ENCODE measurements at places on chromosomes 5 and 9.
A peak's percentile ranks its signal among the peaks of the same experiment; 100 is the strongest.

GRCh38 chr5:133367984-133368383 is 244.4 kb downstream of the FSTL4 start:
- DNase-seq: no peak

GRCh38 chr5:114319821-114320220 is 42.0 kb upstream of the KCNN2 start:
- no peak for DNase-seq

GRCh38 chr9:121912812-121913627 is 180.1 kb downstream of the TTLL11 start:
- DNase-seq: no peak

DNA sequence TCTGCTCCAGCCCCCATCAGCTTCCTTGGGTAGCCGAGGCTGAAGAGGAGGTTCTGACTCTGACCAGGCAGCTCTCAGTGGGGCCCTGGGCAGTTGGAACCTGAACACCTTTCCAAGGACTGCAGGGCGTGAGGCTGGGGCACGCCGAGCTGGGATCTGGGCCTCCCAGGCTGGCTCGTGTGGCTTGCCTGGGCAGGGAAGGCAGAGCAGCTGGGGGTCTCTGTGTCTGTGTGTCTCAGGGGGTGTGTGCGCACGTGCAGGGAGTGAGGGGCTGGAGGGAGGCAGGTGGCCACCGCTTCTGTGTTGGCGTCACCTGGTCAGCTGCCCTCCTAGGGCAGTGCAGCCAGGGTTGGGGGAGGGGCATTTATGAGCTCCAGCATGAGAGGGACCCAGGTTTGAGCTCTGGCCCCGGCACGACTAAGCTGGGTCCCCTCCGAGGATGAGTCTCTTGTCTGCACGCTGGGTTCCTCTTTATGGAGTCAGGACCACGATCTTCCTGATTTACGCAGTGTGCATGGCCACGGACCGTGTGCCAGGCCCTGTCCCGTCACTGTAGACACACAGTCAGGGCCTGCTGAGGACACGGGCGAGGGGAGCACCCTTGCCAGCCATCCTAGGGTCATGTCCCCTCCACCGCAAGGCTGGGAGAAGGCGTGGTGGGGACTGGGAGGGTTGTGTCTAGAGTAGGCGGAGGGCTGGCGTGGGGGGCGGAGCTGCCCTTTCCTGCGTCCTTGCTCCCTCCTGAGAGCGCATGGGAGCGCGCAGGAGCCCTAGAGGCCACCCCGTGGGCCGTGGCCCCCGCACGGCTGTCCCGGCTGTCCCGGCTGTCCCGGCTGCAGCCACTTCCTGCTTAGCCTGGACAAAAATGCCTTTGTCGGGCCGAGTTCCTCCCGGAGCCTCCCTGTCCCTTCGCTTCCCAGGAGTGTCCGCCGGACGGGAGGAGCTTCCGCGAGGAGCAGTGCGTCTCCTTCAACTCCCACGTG is 4.6 kb downstream of the ADAMTSL2 start:
- DNase-seq: no peak

- DNase-seq: no peak
Measured at GRCh38 chr5:176535664-176536131, 1.5 kb downstream of the RNF44 start.

- DNase-seq: no peak
Measured at GRCh38 chr9:96367943-96368342, 15.6 kb downstream of the SLC35D2 start.

GRCh38 chr9:135144581-135145170 is 57.2 kb downstream of the OLFM1 start:
- peak; percentile 9 for DNase-seq

DNA sequence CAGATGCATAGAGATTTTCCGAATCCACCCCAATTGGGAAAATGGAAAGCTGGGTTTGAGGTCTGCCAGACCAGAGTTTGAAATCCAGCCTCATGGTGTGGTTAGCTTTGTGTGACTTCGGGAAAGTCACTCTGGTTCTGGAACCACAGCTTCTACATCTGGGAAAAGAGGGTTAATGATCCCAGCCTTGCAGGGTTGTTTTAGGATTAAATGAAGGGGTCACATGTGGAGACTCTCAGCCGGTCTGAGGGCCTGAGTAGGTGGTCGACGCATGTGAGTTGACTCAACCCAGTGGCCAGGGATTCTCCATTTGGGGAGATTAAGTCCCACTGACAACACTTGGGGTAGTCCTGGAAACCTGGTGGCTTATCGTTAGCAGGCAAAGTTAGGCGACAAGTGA is 6.1 kb downstream of the ZNF618 start:
- DNase-seq: no peak

DNA sequence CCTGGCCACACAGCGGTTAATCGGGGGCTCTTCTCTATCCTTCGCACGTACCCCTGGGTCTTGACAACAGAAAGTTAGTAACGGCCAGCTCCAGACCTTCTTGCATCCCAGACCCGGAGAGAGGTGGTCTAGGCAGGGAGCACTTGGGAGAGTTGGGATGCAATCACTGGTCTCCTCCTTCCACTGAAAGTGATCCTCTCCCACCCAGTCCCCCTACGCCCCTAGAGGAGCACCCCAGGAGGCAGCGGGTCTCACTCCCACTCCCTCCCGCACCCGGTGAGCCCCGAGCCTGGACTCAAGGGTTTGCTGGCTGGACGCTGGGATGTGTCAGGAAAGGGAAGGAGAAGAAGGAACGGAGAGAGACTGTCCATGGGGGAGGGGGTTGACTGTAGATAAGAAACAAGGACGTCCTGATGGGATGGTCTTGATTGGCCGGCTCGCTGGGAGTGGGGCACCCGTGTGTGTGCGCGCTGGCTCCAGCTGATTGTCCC is 2.0 kb downstream of the RORB start:
- DNase-seq: no peak

DNA sequence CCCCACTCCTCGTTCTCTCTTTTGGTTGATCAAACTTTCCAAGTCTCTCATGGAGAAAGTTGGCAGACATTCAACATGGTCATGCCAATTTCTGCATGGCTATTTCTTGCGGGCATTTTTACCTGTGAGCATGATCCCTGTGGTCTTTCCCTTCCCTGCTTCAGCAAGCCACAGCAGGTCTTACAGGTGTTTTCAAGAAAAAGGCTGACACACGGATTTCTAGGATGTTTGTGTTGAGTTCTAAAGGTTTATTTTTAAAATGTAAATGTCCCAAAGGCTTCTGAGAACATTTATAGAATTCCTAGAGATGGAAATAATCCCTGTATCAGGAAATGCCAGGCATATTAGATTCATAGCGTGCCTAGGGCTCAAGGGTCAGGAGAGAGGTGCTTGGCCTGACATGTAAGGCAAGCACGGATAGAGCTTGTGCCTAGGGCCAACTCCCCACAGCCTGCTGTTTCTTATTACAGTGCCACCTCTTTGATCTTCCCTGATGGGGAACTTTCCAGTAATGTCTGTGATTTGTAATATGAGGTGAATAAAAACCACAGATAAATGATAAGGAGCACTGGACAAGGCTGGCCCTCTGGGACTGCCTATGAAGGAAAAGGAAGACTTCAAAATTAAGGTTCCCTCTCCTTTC is 79.8 kb downstream of the MUSK start:
- no peak for DNase-seq

- no peak for DNase-seq
Measured at GRCh38 chr9:69582018-69582417, 90.2 kb downstream of the APBA1 start.

DNA sequence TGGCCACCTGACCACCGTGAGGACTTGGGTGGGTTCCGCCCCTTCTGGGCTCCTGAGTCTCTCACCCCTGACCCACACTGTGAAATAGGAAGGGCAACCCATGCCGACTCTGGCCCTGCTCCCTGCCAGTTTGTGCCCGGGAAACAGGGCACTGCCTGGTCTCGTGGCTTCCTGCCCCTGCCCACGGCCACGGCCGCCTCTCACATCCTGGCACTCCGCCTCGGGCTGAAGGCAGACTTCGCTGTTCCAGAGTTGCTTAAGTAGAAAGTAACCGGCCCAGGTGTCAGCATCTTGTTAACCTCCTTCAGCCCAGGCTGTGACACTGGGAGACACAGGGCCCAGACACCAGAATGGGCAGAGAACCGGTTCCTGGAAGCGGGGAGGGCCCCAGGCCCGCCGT is 68.7 kb upstream of the RNU6ATAC start:
- no peak for DNase-seq

DNA sequence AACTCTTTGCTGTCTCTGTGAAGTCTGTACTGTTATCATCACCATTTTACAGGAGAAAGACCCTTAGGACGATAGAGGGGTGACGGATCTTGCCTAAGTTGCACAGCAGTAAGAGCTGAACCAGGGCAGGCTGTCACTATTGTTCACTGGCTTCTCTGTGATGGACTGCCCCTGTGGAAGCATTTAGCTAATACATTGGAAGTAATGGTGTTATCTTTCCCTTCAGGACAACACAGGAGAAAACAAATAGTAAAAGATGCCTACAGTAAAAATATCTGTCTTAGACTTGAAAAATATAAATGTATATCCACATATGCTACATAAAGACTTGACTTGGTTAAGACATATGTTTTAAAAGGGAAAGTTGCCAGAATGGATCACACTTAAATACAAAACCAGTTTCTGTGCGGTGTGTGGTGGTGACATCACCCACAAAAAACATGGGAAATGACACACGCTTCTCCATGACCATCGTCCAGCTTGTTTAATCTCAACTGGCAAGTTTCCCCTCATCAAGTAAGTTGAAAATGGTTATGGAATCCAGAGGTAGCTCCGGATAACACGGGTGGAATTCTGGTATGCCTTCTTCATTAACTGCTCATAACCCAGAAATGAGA is 351.8 kb downstream of the EBF1 start:
- no peak for DNase-seq

- no peak for DNase-seq
Measured at GRCh38 chr5:81756016-81756415, 5.1 kb upstream of the SSBP2 start.

DNA sequence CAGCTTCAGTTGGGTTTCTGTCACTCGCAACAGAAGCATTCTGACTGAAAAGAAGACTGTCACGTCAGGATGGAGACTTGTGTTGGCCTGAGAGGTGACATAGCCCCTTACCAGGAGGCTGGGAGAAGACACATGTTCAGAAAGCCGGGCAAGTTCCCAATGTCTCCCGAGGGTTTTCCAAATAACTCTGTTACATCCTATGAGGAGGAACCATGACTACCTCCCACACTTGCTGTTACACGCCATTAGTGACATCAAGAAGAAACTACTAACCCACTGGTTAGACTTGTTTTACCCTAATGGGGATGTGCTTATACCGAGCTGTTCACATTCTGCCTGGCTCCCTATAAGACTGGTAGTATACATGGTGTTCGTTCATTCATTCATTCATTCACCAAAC is 33.3 kb downstream of the SH3PXD2B start:
- no peak for DNase-seq

GRCh38 chr5:133839721-133840120 is 128.7 kb downstream of the C5orf15 start:
- no peak for DNase-seq

- DNase-seq: no peak
Measured at GRCh38 chr9:98031935-98032334, 24.6 kb upstream of the NANS start.

DNA sequence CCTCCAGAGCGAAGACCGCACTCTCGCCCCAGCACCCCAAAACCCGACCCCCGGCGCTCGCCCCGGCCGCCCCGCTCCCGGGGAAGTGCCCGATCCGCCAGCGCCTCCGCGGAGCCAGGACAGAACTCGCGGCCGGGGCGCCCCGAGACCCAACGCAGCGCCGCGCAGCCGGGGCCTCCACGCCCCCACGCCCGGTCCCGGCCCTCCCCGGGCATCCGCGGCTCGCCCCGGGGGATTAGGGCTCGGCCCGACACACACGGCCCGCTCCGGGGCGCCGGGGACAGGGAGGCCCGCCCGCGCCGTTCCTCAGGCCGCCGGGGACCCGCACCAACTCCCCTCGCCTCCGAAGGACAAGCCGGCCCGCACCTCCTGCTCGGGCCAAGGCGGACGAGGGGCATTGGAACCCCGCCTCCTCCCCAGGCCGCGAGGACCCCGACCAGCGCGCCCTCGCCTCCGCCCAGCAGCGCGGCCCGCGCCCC is 544 bp downstream of the FNBP1 start:
- DNase-seq: no peak

DNA sequence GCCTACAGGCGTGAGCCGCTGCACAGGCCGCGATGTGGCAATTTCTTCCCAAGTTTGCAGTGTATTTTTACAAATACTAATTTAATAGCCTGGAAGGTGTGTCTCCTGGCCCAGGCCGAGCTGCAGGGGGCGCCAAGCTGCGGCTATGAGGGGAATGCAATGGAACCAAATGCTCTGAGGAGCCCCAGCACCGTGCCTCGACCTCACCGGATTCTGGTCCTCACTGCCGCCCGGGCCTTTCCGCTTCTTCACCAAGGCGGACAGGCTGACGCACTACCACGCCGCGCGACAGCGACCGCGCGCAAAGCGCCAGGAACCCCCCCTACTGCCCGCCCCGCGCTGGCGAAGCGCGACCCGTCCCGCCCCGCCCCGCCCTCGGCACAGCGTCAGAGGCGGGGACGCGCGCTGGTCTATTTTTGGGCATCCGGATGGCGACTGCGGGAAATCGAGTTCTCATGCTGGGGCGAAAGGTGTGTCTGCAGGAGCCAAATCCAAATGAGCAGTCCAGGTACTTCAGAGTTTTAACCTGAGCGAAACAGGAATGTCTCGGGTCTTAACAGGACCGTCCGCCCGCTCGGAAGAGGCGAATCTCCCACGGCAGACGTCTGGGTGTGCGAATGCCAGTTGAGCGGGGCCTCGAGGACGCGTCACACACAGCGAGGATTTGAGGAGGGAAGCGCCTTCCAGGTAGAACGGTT is 31.7 kb upstream of the PRXL2C start:
- no peak for DNase-seq

DNA sequence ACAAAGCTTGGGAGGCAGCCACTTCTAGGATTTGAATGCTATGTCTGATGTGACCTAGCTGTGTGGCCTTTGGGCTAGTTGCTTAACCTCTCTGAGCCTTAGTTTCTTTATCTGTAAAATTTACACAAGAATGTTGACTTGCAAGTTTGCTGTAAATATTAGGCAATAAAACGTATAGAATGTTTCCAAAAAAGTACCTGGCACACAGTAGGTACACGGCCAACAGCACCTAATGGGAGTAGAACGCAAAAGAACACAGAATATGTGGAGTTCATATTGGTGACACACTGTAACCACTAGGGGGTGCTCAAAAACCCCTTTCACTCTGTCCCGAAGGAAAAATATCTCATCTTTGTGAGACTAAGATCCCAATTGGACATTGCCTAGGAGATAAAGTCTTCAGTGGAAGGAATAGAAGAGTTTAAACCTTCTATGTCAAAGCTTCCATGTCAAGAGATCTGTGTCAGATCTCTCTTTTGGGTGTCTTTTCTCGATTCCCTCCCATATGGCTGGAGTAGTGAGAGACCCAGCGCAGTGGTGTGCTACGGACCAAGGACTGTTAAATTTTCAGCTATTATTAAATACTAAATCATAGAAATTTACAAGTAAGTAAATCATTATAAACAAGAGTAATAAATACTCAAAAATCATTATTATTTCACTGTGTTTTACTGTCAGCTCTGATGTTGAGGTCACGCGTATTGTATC is 145.4 kb upstream of the RAD23B start:
- peak; percentile 1 for DNase-seq

DNA sequence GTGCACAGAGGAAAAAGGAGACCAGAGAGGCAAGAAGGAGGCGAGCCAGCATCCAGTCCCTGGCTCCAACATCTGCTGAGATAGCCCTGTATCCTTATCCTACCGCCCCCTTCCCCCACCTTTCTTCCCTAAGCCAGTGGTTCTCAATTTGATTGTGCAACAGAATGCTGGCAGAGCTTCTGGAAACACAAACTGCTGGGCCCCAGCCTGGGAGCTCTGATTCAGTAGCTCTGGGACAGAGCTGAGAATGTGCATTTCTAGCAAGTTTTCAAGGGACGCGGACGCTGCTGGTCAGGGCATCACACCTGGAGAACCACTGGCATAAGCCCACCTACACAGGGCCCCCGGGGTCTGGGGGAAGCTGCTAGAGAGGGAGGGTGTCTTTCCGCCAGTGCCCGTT is 21.1 kb downstream of the AK8 start:
- no peak for DNase-seq
